ENCODE measurements at places on chromosomes 2 and 18.

GRCh38 chr2:158723181-158723838 lies 71.8 kb upstream of the DAPL1 start:
- no peak for DNase-seq

- DNase-seq, result no peak
These were observed 36.2 kb downstream of the XDH start for GRCh38 chr2:31378389-31378788.

GRCh38 chr2:38875227-38875575 lies 533 bp downstream of the DHX57 start:
- DNase-seq, result no peak

- no peak for DNase-seq
These were observed 33.0 kb downstream of the MROH2A start for GRCh38 chr2:233811087-233811486.
